ENCODE measurements at places on chromosomes 5 and 9.

DNA sequence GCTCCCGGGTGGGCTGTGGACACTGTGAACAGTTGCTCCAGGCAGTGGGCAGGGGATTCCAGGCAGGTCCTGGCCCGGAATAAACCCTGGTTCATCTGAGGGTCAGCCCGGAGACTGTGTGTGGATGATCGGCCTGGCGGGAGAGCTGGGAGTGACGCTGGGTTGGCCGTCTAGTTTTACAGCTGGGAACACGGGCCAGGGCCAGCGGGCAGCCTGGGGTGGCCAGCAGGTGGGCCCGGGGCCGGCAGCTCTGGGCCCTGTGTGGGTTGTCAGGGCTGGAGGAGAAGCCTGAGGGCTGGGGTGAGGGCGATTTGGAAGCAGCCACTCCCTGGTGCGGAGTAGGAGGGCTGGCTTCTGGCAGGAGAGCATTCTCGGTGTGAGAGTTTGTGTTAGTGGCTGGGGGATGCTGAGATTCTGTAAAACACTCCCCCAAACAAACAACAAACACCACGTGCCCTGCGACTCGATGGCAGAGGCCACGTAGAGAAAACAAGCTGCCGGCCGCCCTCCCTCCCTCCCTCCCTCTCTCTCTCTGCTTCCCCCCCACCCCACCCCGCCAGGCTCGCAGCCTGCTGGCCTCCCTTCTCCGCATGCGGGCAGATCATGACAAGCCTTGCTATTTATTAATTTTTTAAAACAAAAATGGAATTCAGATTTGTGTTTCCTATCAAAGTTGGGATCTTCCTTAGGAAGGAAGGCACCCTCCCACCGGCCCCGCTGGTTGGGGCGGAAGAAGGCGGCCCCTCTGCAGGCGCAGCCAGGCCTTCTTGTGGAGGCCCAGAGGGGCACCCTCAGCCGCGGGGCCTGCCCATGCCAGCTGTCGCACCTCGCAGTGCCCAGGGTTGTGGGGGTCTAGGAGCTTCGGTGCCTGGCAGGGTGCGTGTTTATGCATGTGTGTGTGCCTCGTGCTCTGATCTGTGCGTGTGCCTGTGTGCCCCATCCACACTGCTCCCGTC lies 49.5 kb downstream of the RXRA start:
- DNase-seq: no peak

GRCh38 chr9:35743452-35743851 lies 5.6 kb downstream of the GBA2 start:
- no peak for DNase-seq

DNA sequence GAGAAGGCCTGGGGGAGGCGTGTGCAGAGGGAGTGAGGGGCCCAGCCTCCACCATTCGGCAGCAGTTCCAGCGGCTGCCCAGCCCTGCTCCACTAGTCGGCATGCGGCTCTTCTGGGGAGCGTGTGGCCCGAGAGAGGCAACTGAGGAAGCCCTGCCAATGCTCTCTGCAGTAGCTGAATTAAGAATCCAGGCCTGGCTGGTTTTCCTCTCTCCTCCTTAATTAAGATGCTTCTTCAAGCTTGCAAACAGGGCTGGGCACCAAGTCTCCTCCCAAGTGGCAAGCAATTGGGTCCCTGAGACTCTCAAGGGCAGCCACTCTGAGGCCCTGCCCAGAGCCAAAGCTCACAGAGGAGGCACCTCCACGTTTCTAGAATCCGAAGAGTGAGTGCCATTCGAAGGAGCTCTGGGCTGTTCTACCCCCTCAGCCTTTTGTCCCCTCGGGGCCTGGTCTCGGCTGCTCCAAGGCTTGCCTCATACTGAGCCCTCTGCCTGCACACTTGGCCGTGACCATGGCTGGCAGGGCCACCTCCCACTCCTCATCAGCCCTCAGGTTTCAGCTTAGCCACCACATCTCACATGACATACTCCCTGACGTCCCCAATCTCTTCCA lies 75.4 kb upstream of the LRRTM2 start:
- DNase-seq: no peak

DNA sequence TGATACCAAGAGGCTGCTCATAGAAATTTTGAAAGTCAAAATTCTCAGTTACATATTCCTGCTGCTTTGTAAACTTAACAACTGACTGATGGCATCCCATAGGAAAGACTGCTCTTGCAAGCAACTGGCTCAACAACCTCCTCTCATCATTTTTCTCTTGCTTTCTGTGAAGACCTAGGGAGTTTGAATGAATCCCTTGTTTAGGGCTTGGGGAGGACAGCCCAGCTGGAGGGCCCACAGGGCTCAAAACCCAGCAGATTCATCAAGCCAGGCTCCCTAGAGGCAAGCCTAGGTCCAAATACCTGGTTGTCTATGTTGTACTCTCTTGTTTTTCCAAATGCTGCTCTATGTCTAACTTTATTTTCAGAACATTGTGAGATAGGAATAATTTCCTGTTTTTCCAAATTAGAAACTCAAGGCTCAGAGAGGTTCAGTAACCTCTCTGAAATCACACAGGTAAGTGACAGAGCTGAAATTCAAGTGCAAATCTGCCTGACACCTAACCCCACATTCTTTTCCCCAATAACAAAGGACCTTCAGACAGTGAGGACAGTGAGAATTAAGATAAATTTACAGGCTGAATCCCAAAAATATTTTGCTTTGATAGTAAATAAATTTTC lies 558.9 kb upstream of the KLF4 start:
- no peak for DNase-seq

DNA sequence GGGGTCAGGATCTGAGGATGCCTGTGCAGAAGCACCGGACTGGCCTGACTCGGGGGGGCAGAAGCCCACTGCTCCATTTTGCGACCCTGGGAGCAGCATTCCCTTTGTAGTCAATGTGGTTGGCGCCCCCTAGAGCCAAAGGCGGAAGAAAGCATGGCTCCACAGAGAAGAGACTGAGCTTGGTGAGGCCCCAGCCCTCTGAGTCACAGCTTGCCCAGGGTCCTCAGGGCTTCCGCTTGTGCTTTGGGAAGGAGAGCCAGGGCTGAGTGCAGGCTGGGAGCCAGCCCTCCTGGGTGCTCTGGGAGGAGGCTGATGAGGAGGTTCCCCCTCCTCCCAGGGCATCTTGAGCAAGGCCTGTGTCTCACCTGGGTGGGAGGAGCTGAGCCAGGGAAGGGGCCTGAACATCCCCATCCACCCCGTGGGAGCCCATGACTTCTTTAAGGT lies 5.5 kb upstream of the AQP3 start:
- peak; percentile 55 for DNase-seq

DNA sequence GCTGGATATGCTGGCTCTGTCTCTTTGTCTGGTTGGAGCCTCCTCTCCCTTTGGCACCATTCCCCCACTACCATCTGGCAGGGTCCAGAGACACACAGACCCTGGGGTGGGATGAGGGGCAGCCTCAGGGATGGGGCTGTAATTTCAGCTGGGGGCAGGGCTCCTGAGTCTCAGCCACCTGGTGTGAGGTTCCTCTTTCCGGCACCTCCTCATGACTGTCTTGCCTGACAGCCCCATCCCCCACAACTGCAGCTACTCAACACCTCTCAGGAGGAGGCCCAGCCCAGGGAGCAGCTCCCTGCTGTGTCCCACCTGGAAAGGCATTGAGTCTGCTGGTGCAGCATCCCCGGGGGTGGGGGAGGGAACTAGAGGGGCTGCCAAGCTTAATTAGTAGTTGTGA lies 11.7 kb upstream of the RPS14 start:
- DNase-seq: no peak

DNA sequence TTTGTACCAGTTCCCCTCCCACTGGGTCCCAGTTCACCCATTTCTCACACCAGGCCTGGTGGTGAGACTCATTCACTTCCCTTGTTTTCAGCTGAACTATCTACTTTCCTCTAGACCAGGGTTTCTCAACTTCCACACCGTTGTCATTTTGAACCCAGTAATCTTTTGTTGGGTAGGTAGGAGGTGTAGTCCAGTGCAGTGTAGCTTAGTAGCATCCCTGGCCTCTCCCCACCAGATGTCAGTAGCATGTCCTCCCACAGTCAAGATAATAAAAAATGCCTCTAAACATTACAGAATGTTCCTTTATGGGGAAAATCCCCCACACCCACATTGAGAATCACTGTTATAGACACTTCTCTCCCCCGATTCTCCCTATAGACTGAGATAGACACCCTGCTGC lies 299.1 kb downstream of the EPB41L4A start:
- DNase-seq: no peak

GRCh38 chr5:125186911-125187375 lies 440.5 kb upstream of the ZNF608 start:
- no peak for DNase-seq

DNA sequence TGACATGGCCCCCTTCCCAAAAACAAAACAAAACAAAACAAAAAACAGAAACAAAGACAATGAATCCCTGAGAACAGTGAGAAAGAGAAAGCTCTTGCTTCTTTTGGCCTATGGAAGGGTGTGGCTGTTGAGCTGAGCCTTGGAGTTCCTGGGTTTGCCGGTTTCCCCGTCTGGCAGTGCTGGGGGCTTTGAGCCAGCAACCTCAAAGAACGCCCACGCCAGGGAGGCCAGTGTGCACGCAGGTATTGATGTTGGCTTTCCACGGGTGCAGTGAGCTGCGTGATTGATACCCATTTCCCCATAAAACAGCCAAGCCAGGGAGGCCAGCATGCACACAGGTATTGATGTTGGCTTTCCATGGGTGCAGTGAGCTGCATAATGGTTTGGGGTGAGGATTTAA lies 8.3 kb upstream of the LCN1 start:
- no peak for DNase-seq

DNA sequence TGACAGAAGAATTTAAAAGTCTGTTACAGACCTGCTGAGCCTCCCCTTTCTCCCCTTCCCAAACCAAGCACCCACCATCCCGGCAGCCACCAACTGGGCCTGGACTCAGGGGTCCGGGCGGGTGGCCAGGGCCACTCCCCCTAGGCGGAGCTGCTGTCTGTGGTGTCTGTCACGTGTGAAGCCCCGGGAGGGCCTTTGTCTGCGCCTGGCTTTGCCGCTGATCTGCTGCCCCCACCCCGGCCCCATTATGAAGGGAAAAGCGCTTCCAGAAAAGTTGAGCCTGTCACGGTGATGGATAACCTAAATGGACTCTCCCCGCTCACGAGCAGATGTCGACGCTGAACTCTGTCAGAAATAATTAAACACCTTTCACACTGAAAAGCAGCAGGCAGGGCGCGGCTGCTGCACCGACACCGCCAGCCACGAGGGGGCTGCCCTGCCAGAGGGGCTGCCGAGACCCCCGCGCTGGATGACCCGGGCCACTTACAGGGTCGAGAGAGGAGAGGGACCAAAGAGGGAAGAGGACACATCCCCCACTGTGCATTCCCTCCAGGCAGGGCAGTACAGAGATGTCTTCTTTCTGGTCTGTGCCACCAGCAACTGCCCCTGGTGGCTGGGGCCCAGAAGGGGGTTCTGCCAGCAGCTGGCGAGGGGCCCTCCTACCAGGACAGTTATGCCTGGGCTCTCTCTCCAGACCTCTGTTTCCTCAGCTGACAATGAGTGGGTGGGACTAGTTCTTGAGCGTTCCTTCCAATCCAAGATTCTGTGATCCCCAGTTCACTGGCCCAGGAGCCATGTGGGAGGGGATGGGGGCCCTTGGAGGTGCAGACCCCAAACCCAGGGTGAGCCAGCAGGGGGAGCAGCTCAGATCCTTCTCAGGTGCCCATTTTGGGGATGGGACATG lies 36.0 kb upstream of the BARHL1 start:
- DNase-seq: no peak

GRCh38 chr5:163303718-163304117 lies 133.7 kb upstream of the CCNG1 start:
- DNase-seq: no peak

- DNase-seq: no peak
Observed at GRCh38 chr5:77003246-77003645, 27.0 kb upstream of the AGGF1 start.

DNA sequence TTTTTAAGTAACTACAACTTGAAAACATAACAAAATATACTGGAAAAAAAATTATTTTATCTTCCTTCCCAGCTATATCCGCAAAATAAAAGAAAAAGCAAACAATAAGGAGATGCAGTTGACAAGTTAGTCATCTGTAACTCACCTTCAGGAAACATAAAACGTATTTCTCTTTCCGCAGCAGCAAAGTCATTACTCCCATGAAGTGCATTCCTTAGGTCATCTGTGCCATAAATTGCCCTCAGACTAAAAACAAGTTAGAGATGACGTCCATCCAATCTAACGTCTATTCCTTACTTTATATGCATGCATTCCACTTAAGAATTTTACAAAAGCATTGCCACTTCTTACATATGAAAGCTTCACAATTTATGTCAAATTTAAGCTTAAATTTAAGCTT lies 10.9 kb downstream of the NME5 start:
- no peak for DNase-seq

DNA sequence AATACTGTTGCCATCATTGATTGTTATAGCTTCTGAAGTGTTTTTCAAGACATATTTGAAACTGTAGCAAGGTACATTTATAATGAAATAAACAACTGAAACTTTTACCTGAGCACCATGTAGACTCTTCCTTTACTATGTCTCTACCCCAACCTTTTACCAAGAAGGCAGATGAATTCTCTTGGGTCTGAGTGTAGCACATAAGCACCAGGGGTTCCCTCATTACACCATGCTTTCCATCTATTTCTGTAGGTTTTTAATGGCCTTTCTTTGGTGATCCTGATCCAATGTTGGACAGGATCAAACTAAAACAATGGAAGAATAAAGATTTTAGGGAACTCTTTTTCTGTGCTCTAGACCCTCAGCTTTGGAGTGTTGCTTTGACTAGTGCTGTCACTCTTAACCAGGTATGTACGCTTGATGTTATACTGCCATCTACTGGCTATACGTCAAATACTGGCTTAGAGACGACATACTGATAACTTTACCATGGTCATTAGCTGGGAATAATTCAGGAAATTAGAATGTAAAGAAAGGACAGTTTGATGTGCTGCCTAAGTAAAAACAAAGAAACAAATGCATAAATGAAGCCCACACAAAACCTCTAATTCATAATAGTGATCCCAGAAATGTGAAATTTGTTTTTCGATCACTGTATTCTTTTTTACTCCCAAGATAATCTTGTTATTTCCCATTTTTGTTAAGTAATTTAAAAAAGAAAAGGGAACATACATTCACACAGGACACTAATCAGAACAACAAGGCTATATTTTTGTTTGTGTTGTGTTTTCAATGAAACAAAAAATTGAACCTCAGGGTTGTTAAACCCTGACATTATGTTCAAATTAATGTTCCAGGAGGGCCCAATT lies 30.7 kb downstream of the IFNW1 start:
- DNase-seq: peak; percentile 76

Measured in CD4-positive, alpha-beta T cell treated with Interleukin-12 subunit alpha and Interleukin-12 subunit beta, for 1 hour (primary cell).